Activated naive CD4-positive, alpha-beta T cell treated with anti-CD3 and anti-CD28 coated beads for 36 hours (primary cell): ENCODE measurements at places on chromosomes 6 and 20.

DNA sequence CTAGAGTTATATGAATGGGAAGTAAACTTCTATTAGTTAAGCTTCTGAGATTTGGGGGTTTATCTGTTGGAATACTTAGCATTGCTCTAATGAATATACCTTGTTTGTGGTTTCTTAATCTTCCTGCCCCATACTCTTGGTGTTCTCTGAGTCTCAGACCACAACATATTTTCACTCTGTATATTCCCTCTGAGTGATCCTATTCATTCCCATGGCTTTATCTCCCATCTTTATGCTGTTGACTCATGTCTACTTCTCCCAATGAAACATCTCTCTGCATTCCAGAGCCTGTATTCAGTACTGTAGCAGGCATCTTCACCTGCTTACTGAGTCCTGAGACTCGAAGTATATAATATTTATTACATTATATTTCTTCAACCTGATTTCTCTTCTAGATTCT, 283.7 kb upstream of the MAP3K7 start:
- no peak for DNase-seq

GRCh38 chr20:44678242-44678641, 26.7 kb upstream of the ADA start:
- no peak for DNase-seq

DNA sequence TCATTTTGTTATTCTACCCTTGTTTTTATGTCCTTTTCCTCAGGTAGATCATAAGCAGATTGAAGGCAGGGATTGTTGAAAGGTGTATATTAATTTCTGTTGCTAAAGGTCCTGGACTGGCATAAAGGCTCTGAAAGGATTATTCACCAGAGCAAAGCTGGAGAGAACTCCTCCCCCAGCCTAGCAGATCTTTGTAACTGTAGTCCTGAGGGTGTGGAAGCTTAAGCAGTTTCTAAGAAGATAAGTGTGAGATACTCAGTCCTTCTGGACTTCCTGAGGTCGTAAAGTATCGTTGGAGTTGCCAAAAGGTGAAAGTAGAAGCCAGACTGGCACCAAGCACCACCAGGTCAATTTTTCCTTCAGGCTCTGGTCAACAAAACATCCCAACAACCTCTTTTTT, 24.2 kb downstream of the CGA start:
- DNase-seq = no peak

GRCh38 chr6:19380293-19380692, 456.9 kb upstream of the ID4 start:
- no peak for DNase-seq
